ENCODE measurements at places on chromosomes 7 and 10. TPM values are rescaled to one million over a fixed set of nuclear protein-coding genes. Genes with fewer than 3 reads are reported as not detected.

DNA sequence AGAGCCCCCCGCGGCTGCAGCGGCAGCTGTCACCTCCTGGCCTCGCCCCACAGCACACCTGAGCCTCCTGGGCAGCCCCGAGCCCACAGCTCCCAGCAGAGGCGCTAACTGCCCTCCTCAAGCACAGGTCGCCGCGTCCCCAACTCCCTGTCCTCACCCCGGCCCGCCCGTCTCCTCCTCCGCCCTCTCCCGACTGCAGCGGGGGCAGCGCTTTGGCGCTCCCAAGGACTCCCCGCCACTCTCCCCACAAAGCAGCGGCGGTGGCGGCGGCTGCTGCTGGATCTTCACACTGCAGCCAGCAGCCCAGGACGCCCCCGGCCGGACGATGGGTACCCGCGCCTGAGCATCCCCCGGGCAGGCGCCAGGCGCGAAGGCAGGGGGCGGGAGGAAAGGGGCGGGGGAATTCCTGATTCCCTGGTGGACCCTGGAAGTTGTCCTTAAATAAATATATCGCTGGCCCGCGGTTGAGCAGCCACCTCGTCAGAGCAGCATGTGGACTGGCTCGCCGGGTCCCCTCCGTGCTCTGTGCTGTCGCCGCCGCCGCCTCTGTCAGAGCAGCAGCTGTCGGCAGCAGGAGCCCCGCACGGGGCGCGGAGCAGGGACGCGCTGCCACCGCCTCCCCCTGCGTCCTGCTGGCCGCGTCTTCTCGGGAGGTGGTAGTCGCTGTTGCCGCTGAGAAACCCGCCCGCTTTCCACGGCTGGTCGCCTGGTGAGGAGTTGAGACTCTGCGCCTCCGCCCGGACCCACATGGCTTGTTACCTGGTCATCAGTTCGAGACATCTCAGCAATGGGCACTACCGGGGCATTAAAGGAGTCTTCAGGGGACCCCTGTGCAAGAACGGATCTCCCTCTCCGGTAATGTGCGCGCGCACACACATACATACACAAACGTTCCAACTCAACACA, at the start of gene ZNF804B:
Gene ZNF804B (plus strand): TSS at position 471 of the 906 bp plus-strand sequence. CDS start 277 bp downstream, at position 748.
- no peak for DNase-seq

The TMEM184A gene
- total RNA-seq, result 21.4 TPM

DNA sequence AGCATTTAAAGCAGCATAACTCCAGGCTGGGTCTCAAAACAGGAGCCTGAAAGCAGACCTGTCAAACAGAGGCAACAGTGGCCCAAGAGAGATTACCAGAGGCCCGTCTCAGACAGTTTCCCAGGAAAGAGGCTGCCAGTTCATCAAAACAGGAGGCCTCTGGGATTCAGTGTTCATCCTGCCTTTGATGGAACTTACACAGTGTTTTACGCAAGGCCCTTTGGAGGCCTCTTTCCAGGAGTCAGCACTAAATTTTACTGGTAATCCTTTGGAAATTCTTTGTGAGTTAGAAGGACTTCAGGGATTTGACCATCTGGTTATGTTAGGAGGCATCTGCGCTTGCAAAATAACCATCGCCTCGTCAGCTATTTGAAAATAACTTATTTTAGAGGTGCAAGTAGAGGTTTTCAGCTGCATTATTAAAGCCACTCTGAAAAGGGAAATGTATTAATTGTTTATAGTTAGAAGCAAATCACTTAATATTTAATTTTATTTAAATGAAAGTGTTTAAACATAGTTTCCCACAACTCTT, 501.2 kb upstream of the COBL start:
- no peak for DNase-seq

The HK1 gene
- 128 TPM for total RNA-seq

- peak; percentile 53 for DNase-seq
Observed at GRCh38 chr10:44857363-44858016, 53.6 kb upstream of the TMEM72 start.

DNA sequence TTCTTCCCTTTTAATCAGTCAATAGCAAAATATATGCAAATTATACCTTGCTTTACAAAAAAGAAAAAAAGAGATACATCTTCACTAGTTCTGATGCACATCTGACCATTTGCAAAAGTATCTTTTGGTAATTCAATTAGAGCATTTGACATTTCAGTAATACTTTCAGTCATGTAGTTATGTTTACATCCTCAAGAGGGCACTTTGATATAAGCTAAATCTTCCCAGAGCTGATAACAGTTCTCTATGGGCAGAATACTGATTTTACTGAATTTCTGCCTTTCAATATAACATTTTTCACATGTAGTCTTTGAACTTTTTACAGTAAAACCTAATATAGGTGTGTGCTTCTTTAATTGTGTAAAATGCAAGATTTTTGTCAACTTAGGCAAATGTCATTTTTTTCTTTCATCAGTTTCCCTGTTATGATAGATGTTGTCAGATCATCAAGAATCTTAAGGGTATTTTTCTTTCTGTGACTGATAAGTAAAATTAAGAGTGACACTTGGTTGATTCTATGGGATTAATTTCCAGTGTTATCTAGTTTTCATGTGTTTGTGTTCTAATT, 703.5 kb upstream of the SEMA3D start:
- DNase-seq, result no peak

The ZCCHC24 gene
- 6.0 TPM for total RNA-seq

The CYP2W1 gene
- 0.63 TPM for total RNA-seq

GRCh38 chr10:53069013-53069412, 296.4 kb upstream of the MBL2 start:
- no peak for DNase-seq

DNA sequence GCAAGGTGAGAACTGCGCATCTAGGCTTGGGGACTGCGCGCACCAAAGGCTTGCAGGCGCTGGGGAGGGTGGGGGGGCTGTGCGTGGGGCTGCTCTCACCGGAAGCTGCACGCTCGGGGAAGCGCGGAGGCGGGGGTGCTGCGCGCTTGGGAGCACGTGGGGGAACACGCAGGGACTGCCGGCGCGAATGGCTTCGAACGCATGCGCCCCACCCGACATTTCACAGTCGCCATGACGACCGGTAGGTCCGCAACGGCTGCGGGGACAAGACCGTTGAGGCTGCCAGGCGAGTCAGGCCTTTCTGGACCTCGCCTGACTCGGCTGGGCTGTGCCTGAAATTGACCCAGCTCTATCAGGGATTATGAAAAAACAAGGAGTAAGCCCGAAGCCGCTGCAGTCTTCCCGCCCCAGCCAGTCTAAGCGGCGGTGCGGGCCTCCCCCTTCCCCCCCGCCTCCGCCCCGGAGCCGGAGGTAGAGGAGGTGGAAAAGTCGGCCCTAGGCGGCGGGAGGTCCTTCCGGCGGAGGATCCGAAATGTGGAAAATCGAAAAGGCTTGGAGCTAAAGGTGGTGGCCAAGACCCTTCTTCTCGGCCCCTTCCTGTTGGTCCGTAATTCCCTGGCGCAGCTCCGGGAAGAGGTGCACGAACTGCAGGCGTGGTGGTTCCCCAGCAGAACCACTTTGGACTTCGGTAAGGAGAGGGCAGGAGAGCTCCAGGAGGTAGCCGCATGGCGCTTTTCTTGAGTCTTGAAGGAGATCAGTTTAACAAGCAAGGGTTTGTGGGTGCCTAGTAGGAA, 34.9 kb upstream of the STEAP1 start:
- DNase-seq, result peak; percentile 1

DNA sequence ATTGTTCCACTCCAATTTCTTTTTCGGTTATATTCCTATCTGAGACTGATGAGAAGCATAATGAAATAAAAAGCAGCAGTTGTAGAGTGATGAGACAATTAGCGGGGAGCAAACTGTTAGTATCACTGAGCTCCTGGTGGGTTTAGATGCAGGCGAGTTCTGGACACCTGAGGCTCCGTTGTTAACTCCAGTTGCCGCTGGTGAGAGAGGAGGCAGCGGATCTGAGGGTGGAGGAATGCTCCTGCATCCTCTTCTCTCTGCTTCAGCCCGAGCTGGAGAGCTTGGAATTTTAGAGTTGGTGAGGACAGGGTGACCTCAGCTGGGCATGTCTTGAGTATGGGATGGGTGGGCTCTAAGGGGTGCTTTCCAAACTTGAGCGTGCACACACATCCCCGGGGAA, 31.4 kb downstream of the LRMDA start:
- DNase-seq, result no peak

GRCh38 chr7:64465551-64465950, 97.3 kb downstream of the ZNF680 start:
- DNase-seq, result no peak

GRCh38 chr7:7820409-7820808, 102.0 kb upstream of the RPA3 start:
- DNase-seq, result no peak

DNA sequence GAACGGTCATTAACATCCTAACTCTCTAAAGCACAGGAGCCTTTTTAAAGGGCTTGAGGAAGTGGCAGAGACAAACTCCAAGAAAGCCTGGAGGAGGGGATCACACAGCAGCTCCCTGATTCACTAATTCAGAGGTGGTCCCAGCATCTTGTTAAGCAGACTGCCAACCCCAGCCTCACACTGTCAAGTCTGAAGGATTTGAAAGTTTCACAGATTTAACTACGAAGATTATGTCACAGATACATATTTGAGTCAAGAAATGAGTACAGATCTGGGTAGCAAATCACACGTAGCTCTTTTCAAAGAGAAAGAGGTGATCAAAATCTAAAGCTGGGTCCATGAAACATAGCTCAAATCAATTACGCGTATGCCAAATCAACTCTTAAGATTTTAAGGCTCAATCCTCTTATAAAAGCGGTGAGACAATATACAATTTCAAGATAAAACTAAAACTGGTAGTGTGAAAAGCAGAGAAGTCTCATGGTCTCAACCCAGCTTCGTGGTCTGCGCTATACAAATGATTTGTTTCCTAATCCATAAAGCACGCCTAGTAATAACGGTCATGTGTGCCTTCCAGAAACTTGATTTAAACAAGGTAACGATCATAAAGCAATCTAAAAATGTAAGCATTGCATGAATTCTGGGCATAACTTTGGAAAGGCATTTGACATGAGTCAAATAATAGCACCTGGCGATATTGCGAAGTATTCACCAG, 229.9 kb upstream of the MKLN1 start:
- no peak for DNase-seq

The SORBS1 gene
- total RNA-seq, result 5.0 TPM

The CLDN12 gene
- total RNA-seq, result 50.9 TPM

GRCh38 chr7:149811221-149811620, 27.0 kb upstream of the ZNF862 start:
- DNase-seq, result no peak

DNA sequence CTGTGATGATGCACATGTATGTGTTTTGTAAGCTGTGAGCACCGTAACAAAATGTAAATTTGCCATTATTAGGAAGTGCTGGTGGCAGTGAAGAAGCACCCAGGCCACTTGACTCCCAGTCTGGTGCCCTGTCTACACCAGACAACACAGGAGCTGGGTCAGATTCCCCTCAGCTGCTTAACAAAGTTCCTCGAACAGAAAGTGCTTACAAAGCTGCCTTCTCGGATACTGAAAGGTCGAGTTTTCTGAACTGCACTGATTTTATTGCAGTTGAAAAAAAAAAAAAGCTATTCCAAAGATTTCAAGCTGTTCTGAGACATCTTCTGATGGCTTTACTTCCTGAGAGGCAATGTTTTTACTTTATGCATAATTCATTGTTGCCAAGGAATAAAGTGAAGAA, 71.1 kb downstream of the ATAD1 start:
- no peak for DNase-seq

The TMEM72 gene
- total RNA-seq, result not detected

The OR6V1 gene
- not detected for total RNA-seq

GRCh38 chr7:40232242-40232893, 97.6 kb downstream of the SUGCT start:
- peak; percentile 48 for DNase-seq

DNA sequence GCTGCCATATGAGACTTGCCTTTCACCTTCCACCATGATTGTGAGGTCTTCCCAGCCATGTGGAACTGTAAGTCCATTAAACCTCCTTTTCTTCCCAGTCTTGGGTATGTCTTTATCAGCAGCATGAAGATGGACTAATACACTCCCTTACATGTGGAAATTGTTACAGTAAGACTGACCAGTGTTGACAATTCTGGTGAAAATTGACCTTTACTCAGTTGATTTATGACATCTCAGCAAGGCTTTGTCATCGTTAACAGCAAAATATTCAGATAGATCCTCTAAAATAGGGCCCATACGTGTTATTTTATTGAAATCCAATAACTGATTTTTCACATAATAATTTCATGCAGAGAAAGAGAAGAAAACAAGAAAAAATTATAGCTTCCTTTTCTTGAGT, 377.9 kb upstream of the SEMA3C start:
- DNase-seq, result no peak

DNA sequence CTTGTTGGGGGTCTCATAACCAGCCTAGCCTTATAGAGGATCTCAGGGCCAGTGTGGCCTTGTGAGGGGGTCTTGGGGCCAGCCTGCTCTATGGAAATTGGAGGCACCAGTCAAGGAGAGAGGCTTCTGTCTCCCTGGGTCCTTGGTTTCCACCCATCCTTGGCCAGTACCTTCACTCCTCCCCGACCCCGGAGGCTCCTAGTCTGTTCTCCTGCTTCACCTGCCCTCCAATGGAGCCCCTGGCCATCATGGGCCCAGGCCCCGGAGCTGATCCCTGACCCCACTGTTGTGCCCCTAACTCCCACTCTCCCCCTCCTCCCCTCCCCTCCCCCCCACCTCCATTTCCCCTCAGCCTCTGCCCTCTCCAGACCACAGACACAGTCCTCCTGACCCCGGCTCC, 29.7 kb downstream of the RASGEF1A start:
- DNase-seq, result no peak

DNA sequence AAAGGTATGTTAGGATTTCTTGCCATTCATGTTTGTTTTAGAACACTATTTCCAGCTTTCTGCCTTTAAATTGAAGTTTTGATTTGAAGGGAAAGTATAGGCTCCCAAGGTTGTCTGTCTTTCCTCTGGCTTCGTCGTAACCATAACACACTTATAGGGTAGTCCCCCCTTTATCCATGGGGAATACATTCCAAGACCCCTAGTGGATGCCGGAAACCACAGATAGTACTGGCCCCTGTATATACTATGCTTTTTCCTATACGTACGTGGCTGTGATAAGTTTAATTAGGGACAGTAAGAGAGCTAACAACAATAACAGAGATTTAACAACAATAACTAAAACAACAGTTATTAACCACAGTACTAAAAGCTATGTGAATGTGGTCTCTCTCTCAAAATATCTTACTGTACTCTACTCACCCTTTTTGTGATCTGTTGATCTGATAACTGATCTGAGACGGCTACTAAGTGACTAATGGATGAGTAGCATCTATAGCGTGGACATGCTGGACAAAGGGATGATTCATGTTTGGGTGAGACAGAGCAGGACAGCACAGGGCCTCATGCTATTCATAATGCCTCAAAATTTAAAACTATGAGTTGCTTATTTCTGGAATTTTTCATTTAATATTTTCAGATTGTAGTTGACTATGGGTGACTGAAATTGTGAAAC, 273.1 kb downstream of the AUTS2 start:
- no peak for DNase-seq

The NPTX2 gene
- not detected for total RNA-seq

DNA sequence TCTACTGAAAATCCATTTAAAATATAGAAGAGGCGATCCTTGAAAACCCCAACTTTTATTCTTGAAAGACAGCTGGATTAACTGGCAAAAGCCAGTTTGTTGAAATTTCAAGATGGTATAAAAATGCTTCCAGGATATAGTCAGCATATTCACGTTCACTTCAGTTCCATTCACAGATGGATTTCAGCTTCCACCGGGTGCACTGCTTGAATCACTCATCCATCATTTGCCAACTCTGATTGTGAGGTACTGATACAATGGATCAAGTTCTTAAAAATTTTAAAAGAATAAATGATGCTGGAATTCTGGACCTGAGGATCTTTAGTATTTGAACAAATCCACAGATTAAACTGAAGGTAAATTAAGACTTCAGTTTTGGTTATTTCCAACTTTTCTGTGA, 2.4 kb downstream of the PURB start:
- DNase-seq, result no peak

GRCh38 chr10:16809074-16809718, 8.0 kb downstream of the RSU1 start:
- no peak for DNase-seq
